ENCODE measurements at places on chromosomes 3 and 15.

DNA sequence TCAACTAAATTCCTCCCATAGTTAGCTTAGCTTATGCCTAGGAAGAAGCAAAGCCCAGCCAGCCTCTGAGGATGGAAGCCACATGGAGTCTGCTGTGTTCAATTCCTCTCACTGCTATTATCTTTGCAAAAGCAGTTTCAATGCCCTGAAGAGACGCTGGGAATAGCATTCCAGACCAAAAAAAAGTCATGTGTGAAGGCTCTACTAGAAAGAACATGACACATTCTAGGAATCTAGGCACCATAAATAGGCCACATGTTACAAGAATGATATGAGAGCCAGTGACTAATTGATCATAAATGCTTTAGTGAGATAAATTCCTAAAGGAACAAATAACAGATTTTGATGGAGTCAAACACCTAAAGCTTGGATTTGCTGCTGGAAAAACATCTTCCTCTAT lies 800.8 kb downstream of the TUSC7 start:
- no peak for DNase-seq

DNA sequence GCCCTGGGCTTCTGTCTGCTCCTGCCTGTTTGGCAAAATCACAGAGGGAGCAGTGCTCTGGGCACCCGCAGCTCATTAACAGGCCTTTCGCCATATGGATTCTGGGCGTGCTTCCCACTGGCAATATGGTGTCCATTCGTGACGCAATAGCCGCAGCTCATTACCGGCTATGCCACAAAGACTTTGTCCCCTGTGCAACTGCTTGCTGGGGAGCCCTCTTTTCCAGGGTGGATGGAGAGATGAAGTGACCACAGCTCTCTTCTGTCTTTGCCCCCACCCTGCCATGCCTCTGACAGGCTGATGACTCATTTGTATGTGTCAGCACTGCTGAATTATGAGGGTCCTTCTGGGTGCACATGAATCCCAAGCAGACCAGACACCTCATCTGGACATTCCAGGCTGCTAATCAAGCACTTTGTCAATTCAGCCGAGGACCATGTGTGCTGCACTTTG lies 214.3 kb upstream of the FEZF2 start:
- no peak for DNase-seq

DNA sequence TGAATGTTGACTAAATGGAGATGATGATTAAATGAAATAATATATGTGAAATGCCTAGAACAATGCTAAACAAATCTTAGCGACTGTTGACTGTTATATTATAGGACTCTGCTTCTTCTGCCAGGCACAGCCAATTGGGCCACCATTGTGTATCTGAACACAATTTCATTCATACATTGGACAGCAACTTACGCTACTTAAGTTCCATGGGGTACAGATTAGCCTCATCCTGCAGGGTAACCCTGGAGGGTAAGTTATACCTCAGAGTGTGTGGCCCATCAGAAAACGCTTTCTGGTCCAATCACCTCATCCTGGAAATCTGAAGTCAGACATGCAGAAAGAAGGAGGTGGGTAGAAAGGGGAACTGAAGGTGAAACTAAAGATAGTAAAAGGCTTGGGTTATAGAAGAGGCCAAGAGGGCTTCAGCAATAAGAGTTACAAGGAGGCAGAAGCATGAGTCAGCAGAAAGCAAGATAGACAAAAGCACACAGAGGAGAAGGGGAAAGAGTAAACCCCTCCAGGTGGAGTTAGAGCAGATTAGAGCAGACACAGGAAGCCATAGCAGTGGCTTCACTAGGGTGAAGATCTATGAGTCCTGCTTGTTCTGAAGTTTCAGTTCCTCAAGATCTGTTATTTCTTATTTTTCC lies 119.3 kb upstream of the SLC24A5 start:
- DNase-seq, result no peak

DNA sequence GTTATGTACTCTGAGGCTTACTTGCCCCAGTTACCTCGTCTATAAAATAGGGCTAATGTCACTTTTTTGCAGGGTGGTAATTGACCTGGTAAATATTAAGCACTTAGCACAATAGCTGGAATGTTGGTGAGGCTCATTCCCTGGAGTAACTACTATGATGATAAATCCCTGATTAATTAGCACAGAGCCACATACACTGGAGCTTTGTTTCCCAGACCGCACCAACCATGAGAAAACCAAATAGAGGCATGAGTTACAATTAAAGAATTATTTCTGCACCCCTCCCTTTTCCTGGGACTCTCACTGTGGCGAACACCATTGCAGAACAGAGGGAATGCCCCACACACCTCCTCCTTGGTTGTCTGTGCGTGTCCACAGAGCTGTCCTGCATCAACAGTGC lies 76.6 kb upstream of the CPOX start:
- no peak for DNase-seq

GRCh38 chr15:82551646-82552247 lies 11.5 kb upstream of the RPS17 start:
- DNase-seq, result no peak

DNA sequence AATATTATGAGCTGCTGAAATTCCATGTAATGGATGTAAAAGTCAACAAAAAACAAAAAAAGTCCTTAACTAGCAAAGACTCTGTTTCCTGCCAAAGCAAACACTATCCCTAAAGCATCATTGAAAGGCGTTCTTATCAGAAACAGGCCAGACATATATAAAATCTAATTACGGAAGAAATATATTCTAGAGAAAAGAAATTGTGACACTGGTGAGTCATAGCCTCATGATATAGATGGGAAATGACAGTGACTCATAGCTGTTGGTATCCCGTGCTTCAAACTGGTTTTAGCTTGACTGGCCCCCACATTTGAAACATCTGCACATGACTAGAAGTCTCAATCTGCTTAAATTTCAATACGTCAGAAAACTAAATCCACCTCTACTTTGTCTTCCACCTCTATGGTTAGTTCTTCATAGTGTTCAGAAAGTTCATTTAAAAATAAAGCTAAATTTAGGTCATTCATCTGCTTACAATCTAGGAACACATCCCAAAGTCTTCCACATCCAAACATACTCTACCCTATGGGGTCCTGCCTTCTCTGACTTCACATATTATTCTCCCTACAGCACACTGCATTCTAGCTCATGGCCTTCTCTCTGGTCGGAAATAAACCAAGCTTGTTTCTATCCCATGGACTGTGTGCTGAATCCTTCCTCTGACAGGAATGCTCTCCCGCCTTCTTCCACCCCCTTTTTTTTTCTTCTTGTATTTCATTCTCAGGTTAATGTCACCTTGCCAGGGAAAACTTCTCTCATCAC lies 456.3 kb upstream of the ARRDC4 start:
- DNase-seq, result no peak

DNA sequence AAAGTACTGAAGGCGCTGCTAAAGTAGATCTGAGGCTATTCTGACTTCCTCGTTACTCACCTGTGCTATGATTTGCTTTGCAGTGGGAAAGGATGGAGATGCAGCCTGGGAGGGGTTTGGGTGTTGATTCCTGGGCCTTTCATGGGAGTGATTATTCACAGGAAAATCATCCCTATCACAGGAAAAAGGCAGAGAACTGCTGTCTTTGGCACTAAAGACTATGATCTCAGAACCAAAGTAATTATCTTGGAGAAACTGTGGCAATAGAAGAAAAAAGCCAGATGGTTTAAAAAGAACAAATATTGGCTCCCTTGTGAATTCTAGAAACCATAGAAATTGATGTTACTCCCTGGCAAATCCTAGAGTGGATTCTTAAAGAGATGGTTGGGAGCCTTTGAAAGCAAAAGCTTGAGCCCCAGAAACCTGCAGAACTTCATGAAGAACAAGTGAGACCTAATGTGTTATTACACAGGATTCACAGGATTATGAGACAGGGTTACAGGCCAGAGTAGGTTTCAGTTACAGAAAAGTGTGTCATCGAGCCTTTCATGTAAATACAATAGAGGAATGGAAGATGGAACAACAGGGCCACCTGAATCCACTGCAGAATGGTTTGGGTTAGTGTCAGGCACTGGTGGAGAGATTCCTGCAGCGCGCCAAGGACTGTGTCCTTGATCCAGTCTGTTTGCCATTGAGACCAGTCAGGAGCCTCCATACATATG lies 85.7 kb downstream of the OXNAD1 start:
- no peak for DNase-seq

DNA sequence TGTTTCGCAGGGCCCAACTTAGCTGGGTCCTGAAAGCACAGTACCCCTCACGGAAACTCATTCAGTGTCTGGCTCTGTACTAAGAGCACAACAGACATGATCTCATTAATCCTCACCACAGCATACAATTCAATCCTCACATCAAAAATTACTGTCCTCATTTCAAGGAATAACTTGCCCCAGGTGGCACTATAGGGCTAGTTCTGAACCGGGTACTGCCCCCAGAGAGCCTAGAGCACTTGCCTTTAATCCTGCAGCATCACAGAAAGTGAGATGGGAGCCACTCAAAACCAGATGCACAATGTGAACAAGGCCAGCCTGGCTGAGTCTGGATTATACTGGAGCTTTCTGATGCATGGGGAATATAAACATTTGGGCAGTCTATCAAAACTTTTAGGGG lies 122.6 kb downstream of the OSBPL10 start:
- DNase-seq, result no peak

- DNase-seq, result no peak
Measured at GRCh38 chr3:113890256-113890900, 51.8 kb downstream of the GRAMD1C start.

- DNase-seq, result no peak
Measured at GRCh38 chr3:177813322-177813721, 616.0 kb upstream of the TBL1XR1 start.

DNA sequence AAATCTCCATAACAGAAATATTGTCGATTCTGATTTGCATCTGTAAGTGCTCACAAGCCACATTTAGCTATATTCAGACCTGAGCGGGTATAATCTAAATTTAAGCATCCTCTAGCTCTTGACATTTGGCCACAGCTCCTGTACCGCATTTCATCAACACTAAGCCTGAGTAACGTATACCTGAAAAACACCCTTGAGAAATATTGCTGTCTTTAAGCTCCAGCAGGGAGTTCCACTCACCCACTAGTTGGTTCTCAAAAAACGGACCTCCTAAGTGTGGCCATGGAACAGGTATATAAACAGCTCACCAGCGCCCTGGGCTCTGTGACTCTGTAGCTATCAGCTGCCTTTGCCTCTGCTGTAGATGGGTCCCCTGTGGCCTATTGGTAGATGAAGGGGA lies 80.7 kb downstream of the ABI3BP start:
- no peak for DNase-seq

DNA sequence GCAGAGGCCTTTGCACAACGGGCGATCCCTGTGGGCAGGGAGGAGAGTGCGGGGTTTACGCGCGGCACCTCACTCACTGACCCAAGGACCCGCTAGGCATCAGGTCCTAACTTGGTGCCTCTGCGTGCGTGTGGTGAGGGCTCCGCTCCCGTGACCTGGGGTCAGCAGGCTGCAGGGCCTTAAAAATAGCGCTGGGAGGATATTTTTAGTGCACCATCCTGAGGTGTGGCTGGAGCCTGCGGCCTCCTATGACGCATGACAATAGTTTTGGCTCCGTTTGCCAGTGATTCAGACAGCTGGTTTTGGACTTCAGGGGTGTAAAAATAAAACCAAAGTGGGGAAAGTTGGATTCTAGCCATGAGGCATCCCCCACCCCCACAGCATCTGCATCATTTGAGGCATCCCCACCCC lies 139.0 kb downstream of the FAM43A start:
- DNase-seq, result no peak

- DNase-seq, result no peak
Measured at GRCh38 chr3:123330441-123330991, 118.4 kb downstream of the ADCY5 start.

- DNase-seq, result no peak
Measured at GRCh38 chr15:74200412-74200815, 2.2 kb downstream of the STRA6 start.

DNA sequence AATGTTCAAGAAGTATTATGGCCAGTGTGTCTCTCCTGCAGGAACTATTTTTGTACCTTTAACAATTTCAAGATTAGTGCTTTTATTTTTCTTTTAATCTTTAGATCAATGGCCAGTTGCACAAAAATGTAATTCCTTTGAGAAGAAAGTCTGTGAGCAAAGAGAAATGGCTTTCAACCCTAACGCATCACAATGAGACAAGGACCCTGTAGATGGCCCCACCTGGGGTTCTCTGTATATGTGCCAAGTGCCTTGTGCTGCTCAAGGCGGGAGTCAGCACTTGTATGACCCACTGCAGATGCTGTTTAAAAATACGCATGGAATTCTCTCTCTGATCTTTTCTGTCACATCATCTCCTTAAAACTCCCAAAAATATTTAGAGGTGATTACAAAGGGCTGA lies 453.4 kb downstream of the OCA2 start:
- no peak for DNase-seq

- DNase-seq, result no peak
Measured at GRCh38 chr15:101619615-101619865, 32.6 kb downstream of the TM2D3 start.

DNA sequence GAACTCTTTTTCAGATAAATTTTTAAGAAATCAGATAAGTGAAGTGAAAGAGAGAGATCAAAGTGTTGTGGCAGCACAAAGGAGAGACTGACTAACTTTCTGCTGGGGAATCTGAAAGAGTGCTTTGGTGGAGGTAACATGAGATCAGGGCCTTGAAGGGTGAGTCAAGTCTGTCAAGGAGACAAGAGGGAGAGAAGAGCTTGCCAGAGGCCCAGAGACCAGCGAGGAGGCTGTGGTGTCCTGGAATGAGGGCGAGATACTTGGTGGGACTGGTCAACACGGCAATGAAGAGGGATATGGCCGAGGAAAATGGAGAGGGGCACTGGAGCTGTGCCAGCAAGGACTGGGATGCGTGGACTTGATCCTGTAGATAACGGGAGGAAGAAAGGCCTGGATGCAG lies 4.6 kb downstream of the TADA3 start:
- no peak for DNase-seq

GRCh38 chr15:80550908-80551260 lies 144.2 kb upstream of the ABHD17C start:
- no peak for DNase-seq

DNA sequence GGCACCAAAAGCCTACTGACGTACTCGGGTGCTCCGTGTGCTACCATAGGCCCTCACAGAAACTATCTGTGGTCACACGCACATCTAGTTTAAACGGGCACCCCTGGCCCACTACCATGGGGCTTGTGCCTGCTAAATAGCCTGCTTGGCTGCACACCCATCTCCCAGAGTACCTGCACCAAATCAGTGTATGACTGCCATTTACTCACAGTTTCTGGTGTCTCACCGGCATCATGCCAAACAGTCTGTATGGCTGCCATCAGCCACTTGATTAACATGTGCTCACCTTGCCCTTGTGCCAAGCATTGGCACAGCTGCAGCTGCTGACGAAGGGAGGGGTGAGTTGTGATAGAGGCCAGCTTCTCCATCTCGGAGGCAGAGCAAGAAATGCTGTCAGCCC lies 232.7 kb downstream of the IGSF11 start:
- no peak for DNase-seq

DNA sequence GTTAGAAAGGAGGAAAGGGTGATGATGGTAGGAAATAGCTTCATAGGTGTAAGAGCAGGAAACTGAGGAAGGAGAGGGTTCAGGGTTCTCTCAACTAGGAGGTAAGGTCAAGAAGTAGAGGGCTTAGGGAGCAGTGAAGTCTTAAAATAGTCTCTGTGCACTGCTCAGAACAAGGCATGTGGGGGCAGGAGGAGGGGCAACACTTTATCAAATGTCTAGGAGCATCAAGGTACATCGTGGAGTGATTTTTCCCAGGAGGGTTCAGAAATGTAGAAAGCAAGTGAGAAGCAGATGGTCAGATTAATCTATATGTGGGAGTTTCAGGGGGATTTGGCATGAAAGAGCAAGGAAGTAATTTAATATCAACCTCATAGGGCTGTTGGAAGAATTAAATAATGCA lies 58.8 kb downstream of the TNIK start:
- DNase-seq, result no peak
